H1 (cell line): ENCODE measurements at places on chromosomes 11 and 22. TPM values are rescaled to one million over a fixed set of nuclear protein-coding genes. Genes with fewer than 3 reads are reported as not detected.

- DNase-seq: no peak
Observed at GRCh38 chr11:21969841-21970240, 223.0 kb upstream of the ANO5 start.

DNA sequence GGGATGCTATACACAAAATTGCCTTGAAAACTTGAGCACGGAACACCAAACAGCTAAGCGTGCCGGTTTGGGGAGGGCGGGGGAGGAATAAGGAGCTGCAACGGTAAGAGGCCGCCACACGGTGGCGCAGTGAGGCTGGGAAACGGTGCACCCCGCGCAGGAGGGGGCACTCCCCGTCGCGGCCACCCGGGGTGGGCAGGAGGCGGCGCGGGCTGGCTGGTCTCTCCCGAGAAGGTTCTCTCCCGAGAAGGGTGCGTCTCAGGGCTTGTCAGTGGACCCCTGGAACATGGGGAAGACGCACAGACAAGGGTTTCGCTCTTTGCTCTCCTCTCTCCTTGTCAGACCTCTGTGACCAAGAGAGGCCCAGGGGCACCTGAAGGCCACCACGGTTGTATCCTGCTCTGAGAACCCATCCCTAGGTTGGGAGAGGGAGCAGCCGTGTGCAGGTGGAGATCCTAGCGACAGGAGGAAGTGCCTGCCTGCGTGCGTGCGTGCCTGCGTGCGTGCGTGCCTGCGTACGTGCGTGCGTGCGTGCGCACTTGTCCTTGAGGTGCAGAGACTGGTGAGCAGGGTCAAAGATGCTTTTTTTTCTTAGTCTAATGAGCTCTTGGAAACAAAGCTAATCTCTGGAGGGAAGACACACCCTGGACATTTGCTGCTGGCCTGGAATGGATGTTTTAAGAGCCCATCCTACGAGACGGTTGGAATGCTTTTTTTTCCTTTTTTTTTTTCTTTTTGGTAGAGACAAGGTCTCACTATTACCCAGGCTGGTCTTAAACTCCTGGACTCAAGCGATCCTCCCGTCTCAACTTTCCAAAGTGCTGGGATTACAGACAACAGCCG is 18.1 kb upstream of the JAM3 start:
- DNase-seq: no peak

DNA sequence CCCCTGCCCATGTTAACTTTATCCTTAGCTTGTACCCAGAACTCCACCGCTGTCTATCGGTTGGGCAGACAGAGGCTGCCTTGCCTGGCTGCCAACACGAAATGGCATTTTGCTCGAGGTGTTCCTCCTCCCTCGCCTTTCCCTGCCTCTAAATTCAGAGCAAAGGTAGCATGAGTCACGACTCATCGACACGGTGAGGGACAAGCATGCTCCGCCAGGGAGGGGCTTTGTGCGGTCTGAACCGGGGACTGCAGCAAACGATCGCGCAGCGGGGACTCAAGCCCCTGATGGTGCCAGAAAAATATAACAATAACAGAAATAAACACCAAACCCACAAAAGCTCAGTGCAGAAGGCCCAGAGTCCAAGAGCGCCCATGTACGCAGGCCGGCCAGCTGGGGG is 52.3 kb downstream of the RTL6 start:
- no peak for DNase-seq

KCNK7 gene
- 0.74 and 1.4 TPM in 2 replicates for polyA plus RNA-seq

CHRDL2 gene
- polyA plus RNA-seq: 0.26 and 0.49 TPM in 2 replicates
